ENCODE measurements at places on chromosomes 3 and 15. TPM values are rescaled to one million over a fixed set of nuclear protein-coding genes. Genes with fewer than 3 reads are reported as not detected.

Gene PPP1R14D
- total RNA-seq = not detected

Gene SELENOK
- 41.1 TPM for total RNA-seq

DNA sequence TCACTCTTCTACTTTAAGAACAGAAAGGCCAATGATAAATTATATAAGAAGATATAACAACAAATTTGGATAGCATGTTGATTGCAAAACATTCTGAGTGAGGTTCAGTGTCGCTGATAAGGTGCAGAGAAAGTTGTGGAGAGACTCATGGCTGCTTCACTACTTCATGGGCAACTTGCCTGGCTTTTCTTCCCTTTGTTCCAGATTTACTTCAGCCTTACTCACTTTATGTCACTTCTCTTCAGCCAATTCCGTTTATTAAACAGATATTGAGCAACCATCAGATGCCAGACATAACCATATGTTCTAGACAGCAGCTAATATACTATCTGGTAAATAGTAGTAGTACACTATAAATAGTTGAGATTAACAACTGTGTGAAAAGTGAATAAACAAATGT is 150.0 kb upstream of the CHL1 start:
- no peak for DNase-seq

Gene CTXN2
- not detected for total RNA-seq

Gene CLDN18
- total RNA-seq = not detected

Gene KLHL24
- total RNA-seq = 99.5 TPM

Gene ROBO2
- total RNA-seq = 1.3 TPM

Gene STAC
- total RNA-seq = 3.8 TPM
